Hindlimb muscle (tissue), 1 donor: ENCODE measurements at places on chromosomes 11 and 22. TPM values are rescaled to one million over a fixed set of nuclear protein-coding genes. Genes with fewer than 3 reads are reported as not detected.

The F2 gene
- not detected for polyA plus RNA-seq

The DERL3 gene
- 1.2 TPM for polyA plus RNA-seq

The KCNJ11 gene
- polyA plus RNA-seq, result 27.5 TPM

The C11orf87 gene
- 0.21 TPM for polyA plus RNA-seq

The FADD gene
- 9.9 TPM for polyA plus RNA-seq

The NUP160 gene
- 30.6 TPM for polyA plus RNA-seq

The HYLS1 gene
- 4.6 TPM for polyA plus RNA-seq

The MICAL2 gene
- 20.3 TPM for polyA plus RNA-seq

DNA sequence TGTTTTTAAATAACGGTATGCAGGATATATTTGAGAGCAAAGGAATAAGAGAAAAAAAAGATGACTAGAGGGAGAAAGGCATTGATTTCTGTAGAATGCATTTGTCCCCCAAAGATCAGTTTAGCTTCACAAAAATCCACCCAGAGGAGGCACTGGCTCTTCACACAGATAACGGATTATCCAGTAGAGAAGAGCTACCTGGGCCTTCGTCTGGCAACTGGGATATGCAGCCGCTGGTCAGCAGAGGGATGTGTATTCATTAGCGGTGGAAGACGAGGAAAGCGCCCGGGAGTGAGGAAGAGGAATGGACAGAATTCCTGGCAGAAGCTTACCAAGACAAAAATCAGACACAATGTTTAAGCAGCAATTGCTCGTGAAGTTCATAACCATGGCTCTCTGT is 5.6 kb upstream of the WT1 start:
- DNase-seq, result no peak

GRCh38 chr22:37926771-37927636 is 20.9 kb downstream of the MICALL1 start:
- DNase-seq, result no peak

DNA sequence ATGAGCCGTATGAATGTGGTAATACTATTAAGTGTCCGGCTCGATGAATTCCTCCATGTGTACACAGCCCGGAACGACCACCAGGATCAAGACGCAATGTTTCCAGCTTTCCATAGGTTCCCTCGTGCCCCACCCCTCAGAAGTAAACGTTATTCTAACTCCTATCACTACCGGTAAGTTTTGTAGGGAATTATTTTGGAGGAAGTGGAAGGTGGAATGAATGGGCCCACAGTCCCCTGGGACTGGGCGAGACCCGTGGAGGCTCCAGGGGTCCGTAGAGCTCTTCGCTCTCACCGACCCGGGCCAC is 720 bp upstream of the FAR1 start:
- DNase-seq, result no peak

- no peak for DNase-seq
These were observed 670 bp downstream of the RASD2 start for GRCh38 chr22:35541254-35541748.

DNA sequence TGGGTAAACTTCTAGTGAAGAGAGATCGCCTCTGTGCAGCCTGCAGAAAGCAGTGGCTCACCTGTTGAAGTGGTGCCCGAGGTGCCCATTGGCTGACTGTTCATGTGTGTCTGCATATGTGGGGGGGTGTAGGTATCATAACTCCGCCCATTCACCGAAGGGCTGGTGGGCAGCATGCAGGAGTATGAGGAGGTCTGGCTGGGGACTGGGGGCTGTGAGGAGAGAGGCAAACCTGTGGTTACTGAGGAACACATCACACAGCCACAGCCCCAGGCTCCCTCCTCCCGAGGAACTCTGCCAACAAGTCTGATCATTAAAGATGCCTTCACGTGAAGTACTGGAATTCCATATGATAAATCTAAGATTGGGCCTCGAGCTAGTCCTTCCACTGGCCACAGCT is 20.5 kb downstream of the PAX6 start:
- no peak for DNase-seq

- no peak for DNase-seq
These were observed 15.8 kb downstream of the LHFPL7 start for GRCh38 chr22:24930678-24931077.

DNA sequence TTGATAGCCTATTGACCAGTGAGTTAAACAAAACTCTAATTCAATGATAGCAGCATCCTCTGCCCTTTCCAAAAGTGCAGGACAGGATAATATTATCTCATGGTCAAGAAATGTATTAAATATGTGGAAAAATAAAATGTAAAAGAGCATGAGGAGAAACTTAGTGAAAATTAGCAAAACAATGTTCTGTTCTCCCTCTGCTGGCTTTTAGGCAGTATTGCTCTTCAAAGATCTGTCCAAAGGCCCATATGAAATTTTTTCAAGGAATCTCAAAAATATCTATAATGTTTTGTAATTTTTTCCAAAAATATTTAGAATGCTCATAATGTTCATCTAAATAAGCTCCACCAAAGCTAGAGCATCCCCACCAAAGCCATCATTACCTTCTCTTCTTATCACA is 8.3 kb upstream of the ARL14EP start:
- DNase-seq, result no peak

- DNase-seq, result peak; percentile 85
These were observed 1.4 kb upstream of the TNNI2 start for GRCh38 chr11:1837171-1838076.

DNA sequence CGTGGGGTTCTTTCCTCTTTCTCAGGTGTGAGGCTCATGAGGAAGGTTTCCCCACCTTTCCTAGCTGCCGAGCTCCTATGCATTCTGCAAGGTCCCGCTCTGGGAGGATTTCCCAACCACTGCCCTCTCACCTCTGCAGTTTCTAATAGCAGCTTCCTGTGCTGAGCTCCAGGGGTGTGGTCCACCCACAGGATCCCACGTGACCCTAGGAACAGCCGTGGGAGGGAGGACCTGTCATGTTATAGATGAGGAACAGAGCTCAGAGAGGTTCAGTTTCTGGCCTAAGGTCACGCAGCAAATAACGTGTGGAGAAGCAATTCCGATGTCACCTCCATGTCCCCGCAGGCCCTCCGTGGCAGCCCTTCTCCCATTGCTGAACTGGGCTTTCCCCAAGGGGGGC is 38.5 kb downstream of the FLRT1 start:
- DNase-seq, result no peak

- DNase-seq, result no peak
These were observed 782.9 kb upstream of the API5 start for GRCh38 chr11:42528911-42529310.

DNA sequence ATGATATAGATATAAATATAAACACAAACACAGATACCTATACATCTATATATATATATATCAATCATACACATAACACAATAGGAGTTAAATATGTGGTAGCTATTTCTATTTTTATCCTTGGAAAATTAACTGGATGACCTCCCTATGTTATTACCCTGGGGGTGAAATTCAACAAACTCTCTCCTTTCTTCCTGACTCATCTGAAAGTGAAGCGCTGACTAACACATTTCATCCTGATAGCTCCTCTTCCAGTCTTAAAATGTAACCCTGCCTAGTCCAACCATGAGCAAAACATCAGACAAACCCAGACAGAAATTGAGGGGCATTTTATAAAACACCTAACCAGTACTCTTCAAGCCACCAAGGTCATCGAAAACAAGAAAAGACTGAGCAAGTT is 220.6 kb upstream of the ISX start:
- no peak for DNase-seq

- no peak for DNase-seq
These were observed 50.8 kb upstream of the OR4C15 start for GRCh38 chr11:55503449-55503848.

DNA sequence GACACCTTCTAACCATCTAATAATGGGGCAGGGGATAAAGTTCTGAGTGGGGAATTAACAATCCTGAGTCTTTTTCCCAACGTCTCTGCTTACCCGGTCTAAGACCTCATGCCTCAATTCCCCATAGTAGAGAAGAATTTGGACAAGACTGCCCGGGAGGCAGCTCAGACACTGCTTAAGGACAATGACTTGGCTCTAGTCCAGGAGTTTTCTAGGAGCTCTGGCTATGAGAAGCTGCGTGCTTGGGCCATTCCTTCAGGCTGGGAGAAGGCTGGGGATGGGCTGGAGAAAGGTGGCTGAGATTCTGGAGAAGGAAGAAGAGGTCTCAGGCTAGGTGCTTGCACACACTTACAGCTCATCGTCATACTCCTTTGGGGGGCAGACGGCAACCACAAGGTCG is 19.8 kb upstream of the ABCC8 start:
- peak; percentile 31 for DNase-seq

DNA sequence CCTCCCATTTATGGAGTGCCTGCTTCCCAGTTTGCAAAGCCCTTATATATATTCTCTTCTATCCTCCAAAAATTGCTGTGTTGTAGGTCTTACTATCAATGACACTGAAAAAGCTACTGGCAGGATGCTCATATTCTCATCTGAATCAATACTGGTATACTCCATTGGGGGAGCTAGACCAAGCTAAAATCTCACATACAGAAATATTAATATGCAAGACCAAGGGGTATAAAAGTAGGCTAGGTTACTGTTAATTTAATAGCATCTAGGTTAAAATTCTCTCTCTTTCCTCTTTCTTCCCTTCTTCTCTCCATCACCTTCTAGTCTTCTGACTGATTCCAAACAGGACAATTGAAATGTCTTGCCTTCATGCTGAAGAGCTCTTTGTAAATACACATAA is 17.1 kb upstream of the BDNF start:
- no peak for DNase-seq

GRCh38 chr11:119694334-119694733 is 34.7 kb downstream of the NECTIN1 start:
- DNase-seq, result no peak

DNA sequence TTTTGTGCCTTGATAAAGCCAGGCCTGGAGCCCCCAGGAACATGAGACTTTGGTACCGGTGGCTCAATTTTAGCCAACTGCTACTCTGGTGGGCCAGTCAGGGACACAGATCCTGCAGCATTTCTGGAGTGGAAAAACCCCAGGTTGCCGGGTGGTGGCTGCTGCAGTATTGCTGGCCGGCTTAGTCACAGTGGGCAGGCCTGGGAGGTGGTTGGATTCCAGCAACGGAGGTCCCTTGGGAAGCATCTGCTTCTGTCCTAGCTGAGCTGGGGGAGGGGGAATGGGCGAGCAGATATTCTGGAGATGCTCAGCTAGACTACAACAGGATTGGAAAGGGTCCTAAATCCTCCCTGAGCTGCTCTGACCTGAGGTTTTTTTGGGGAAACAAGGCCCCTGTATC is 31.6 kb upstream of the ACCSL start:
- DNase-seq, result no peak

- DNase-seq, result no peak
These were observed 9.5 kb downstream of the IRF7 start for GRCh38 chr11:606245-606644.

DNA sequence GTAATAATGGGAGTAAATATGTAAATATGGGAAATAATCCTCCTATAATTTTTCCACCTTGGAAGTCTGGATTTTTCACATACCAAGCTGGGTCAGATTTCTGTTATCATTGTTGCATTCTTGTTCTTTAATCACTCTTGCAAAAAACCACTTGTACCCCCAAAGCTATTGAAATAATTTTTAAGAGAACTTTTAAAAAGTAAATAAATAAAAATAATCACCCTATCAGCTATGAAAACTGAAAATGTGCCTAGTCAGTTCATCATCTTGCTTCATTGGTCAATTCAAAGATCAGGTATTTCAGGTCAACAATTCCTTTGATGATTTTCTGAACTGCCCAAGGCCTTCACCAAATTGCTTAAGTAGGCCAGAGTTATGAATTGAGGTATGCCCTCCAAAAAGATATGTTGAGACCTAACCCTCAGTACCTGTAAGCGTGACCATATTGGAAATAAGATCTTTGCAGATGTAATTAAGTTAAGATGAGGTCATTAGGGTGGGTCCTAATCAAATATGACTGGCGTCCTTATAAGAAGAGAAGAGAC is 95.8 kb downstream of the PIWIL4 start:
- no peak for DNase-seq

- peak; percentile 16 for DNase-seq
These were observed 7.7 kb downstream of the LHFPL7 start for GRCh38 chr22:24938741-24939341.

GRCh38 chr11:130272336-130272735 is 42.4 kb downstream of the ZBTB44 start:
- no peak for DNase-seq

- no peak for DNase-seq
These were observed 201.5 kb downstream of the TBC1D22A start for GRCh38 chr22:46963672-46964545.

- DNase-seq, result no peak
These were observed 77.8 kb upstream of the GDPD4 start for GRCh38 chr11:77379253-77379652.

DNA sequence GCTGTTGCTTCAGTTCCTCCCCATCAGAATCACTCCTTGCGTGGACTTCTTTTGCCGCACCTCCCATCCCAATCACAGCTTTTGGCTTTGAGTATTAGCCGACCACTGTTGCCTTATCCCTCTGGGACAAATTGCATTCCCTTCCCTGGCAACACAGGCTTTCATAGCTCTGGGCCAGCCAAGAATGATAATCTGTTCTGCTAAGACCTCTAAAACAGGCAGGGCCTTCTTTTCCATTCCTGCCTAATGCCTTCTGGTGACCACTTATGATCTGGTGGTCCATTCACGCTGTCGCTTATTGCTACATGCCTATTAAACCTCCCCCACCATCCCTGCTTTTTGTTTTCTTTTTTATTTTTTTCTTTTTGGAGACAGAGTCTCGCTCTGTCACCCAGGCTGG is 9.6 kb downstream of the SEC14L2 start:
- DNase-seq, result no peak

- DNase-seq, result no peak
These were observed 63.7 kb upstream of the HEPHL1 start for GRCh38 chr11:93957397-93957952.

DNA sequence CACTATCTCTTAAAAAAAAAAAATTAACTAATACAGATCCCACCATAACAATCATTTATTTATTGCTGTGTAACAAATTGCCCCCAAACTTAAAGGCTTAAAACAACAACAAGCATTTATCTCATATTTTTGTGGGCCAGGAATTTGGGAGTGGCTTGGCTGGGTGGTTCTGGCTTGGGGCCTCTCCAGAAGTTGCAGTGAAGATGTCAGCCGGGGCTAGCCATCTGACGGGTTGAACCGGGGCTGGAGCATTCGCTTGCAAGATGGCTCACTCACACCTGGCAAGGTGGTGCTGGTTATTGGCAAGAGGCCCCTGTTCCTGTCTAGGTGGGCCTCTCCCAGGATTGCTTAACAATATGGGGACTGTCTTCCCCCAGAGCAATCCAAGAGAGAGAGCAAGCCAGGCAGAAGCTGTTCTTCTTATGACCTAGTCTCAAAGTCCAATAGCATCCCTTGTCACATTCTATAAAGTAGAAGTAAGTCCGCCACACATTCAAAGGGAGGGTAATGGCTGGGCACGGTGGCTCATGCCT is 29.5 kb downstream of the ACO2 start:
- no peak for DNase-seq

DNA sequence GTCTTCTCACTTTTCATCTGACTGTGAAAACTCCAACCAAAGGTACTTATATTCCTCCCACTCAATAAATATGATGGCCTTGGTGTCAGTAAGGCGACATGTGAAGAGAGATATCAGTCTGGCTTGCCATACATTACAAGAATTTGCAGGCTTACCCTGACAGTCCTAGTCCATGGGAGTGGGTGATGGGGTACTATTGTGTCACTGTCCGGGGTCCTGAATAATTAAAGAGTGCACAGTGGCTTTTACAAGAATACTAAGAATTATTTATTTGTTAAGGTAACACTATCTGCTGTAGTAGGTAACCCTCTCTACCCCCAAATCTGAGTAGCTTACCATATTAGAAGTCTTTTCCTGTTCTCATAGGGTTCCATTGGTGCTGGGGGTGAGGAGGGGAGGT is 23.1 kb upstream of the IZUMO1R start:
- no peak for DNase-seq
